Fibroblast of mammary gland (primary cell): ENCODE measurements at places on chromosomes 5 and 9.

GRCh38 chr5:180593446-180594206, 2.3 kb upstream of the SCGB3A1 start:
- no peak for DNase-seq

DNA sequence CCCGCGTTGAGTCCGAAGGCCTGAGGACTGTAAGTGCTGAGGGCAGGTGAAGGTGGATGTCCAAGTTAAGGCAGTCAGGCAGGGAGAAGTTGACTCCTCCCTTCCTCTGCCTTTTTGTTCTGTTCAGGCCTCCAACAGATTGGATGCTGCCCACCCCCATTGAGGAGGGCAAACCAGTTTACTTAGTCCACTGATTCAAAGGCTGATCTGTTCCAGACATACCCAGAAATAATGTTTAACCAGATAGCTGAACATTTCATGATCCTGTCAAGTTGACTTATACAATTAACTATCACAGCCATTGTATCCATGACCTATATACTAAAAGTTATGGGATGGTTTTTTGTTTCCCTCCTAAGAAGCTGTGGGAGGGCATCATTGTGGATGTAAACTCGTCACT, 8.3 kb upstream of the TEX48 start:
- DNase-seq, result no peak

GRCh38 chr5:33049842-33050241, 338.7 kb downstream of the NPR3 start:
- DNase-seq, result peak; percentile 89

DNA sequence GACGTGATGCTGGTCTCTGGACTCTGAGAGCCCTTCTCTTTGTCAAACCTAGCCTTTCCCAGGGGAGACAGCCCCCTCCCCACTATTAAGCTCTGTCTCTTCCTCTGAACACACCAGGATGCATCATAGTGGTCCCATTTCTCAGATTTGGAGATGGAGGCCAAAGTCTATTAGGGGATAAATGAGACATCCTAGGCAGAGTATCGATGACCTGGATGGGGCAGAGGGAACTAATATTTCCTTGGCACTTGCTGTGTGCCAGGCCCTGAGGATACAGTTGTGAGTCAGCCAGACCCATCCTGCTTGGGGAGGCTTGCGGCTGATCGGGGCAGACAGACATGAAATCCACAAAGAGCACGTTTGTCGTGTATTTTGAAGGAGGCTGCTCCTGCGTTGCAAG, 5.2 kb downstream of the DNM1 start:
- no peak for DNase-seq

- DNase-seq, result peak; percentile 92
Observed at GRCh38 chr5:42360056-42360455, 63.2 kb upstream of the GHR start.

- peak; percentile 64 for DNase-seq
Observed at GRCh38 chr5:150653145-150653761, 7.8 kb upstream of the MYOZ3 start.

DNA sequence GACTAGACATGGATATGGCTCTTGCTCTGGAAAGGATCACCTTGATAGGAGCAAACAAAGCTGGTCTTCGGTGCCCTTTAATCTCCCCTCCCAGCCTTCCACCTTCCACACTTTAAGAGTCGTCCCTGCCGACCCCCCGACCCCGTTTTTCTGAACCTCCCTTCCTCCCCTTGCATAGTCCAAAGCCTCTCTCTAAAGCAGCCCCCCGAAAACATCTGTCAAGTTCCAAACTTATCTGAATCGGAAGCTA, 423 bp upstream of the NUP214 start:
- no peak for DNase-seq

GRCh38 chr9:134316449-134317160, 9.7 kb upstream of the RXRA start:
- peak; percentile 57 for DNase-seq

DNA sequence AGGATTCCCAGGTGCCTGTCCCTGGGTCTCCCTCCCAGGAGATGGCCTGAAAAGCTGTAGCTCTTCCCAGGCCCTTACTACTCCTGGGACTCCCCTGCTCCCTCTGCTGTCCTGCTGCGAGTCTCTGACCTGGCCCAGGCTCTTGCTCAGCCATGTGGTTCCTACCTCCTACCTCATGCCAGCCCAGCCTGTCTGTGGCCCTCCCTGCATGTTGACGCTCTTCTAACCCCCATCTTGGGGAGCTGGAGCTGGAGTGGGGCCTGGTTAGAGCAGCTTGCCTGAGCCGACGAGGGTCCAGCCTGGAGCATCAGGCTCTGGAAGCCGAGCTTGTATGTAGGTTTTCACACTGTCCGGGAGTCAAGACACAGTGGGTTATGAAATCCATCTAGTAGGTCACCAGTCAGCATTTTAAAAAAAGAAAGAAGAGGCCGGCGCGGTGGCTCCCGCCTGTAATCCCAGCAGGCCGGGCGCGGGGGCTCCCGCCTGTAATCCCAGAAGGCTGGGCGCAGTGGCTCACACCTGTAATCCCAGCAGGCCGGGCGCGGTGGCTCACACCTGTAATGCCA, 244.4 kb downstream of the FANCC start:
- DNase-seq, result peak; percentile 35

DNA sequence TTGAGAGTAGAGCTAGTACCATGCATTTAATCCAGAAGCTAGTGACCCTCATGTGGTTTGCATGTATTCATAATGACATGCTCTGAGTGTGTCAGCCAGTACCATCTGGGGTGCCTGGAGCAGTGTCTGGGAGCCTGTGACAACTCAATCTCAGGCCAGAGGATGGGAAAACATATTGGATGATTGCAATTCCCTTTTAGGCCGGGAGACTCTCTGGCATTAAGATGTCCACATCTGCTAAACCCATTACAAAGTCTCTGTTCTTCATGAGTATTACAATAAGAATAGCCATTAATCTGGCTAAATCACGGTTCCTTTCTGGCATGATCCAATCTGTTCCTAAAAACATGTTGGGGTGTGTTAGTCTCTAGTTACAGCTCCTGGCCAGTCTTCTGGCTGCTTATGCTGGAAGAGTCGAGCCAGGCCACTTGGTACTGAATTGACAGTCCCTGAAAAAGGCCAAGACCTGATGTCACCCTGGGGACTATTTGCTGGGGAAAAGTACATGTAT, 475.7 kb downstream of the ENC1 start:
- peak; percentile 37 for DNase-seq

DNA sequence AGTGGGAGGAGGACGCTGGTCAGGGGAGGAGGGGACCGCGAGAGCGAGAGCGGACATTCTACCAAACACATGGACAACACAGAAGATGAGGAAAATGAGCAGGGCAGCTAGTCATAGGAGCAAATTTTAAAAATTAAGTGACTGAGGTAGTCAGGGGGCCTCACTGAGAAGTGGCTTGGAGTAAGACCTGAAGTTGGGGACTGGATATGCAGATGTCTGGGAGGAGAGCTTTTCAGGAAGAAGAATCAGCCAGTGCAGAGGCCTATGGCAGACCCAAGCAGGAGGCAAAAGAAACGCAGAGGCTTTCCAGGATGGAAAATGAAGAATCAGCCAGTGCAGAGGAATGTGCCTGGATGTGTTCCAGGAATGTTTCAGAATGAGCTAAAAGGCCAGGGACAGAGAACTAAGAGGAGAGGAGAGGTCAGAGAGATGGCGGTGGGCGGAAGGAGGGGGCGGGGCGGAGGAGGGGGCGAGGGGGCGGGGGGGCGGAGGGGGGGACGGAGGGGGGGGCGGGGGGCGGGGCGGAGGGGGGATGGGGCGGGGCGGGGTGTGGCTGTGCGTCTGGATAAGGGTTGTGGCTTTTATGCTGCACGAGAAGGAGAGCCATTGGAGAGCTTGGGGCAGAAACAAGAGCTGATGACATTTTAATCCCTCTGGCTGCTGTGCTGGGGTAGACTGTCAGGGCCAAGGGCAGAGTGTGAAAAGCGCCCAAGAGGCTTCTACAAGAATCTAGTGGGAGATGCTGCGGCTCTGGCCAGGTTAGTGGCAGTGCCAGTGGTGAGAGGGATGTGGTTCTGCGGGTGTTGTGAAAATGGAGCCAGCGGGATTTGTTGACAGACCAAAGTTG, 129.6 kb downstream of the KCNIP1 start:
- peak; percentile 85 for DNase-seq

DNA sequence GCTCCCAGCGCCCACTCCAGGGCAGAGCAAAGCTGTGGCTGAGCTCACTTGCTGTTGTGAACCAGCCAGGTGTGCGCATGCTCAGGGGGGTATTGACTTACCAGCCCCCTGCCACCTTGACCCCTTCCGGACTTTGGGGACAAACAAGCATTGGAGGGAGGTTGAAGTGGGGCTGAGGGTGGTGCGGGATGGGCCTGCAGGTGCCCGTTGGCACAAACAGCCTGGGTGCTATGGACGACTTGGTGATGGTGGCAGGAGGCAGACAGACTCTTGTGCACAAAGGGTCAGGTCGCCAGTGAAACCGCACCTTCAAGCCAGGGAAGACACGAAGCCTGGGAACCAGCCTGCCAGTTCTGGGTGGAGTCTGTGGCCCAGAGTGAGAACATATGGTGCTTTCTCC, 858.5 kb upstream of the PTPRD start:
- no peak for DNase-seq

- DNase-seq, result no peak
Observed at GRCh38 chr5:124132843-124133242, 613.6 kb downstream of the ZNF608 start.

- peak; percentile 93 for DNase-seq
Observed at GRCh38 chr9:16626577-16627130, 243.8 kb downstream of the BNC2 start.

DNA sequence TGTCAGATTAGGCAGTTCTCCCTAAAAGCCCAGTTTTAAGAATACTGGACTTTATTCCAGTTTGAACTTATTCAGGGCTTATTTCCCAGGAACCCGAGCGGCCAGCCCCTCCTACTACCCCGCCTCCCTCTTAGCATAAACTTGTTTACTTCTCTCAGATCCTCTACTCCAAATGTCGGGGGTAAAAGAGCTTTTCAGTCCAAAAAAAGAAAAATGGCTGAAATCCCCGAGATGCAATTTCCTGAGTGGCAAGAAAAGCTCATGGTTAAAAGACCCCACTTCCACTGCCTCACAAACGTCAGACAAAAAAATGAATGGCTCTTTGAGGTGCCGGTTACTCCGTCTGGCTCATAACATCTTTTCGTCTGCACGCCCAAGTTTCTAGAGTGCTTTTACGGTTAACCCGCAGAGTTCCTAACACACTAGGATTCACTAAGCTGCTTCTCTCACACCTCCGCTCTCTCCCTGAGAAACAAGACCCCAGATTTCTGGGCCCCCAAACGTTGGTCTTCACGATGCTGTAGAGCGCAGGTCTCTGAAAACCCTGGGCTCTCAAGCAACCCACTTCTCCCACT, 402 bp downstream of the BRD8 start:
- peak; percentile 37 for DNase-seq

DNA sequence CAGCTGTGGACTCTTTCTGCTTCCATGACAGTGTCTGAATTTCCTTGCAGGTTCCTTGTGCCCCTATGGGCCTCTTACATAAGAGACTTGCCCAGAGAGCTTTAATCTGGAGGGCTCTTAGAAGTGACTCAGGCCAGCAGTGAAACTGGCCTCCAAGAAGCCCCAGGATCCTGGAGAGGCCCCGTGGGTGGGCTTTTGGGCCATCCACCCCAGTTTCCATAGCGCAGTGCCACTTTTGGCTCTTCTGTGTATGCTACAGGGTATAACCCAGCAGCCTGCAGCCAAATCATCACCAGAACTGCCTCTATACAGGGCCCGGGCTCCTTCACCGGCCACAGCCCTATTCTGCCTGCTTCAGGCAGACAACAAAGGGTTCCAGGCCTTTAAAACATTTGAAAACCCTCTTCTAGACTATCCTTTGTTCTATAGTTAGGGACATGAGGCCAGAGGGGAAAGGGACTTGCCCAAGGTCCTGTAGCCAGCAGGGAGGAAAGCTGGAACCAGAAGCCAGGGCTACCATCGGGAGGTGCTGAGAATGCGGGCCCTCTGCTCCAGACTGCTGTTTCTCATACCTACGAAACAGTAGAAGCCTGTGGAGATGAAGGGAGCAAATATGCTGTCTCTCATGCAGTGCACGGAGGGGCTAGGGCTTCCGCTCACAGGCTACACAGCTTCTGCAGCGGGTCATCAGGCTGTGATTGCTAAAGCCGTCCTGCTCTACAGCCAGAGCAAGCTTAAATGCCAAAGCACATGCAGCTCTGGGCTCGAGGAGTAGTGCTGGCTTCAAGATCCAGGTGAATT, 18.0 kb downstream of the SH3PXD2B start:
- DNase-seq, result no peak

GRCh38 chr9:89480825-89481537, 16.9 kb downstream of the SEMA4D start:
- DNase-seq, result no peak

- DNase-seq, result peak; percentile 46
Observed at GRCh38 chr5:139651043-139651834, 3.1 kb downstream of the CXXC5 start.

DNA sequence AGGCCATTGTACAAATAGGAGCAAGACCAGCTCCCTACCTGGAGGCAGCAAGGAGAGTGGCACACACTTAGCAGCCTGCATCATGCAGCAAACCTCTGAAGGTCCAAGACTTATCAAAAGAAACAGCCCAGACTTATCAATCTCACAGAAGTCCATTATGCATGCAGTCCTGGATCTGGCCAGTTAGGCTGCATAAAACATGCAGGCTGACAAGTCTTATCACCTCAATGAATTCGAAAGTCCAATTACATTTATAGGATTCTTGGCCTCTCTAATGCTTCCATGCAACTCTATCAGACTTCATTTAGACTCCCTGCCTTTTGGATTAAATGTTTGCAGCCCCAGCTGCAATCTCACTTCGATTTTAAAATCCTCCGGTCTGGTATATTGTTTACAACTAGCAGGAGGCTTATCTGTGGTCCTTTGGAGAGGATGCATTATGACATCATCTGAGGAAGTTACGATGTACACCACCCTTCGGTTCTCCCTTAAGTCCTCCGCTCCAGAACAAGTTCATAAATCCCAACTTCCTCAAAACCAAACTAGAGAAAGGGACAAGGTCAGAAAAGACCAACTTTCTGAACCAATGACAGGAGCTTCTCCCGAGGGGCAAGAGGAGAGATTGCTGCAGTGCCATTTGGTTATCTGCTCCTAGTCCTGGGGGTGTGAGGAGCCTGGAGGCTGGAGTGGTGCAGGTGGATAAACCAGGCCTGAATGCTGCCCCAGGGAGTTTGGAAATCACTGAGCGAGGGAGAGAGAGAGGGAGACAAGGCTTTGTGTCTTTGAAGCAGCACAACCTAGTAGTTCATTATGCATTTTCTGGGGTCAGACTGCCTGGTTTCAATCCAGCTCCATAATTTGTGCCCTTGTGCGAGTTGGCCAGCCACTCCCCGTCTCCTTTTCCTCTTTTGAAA, 313.9 kb downstream of the TLE1 start:
- no peak for DNase-seq

- DNase-seq, result no peak
Observed at GRCh38 chr9:130956636-130957450, 17.8 kb upstream of the FIBCD1 start.

- DNase-seq, result peak; percentile 10
Observed at GRCh38 chr5:55855509-55855908, 4.4 kb downstream of the IL31RA start.

DNA sequence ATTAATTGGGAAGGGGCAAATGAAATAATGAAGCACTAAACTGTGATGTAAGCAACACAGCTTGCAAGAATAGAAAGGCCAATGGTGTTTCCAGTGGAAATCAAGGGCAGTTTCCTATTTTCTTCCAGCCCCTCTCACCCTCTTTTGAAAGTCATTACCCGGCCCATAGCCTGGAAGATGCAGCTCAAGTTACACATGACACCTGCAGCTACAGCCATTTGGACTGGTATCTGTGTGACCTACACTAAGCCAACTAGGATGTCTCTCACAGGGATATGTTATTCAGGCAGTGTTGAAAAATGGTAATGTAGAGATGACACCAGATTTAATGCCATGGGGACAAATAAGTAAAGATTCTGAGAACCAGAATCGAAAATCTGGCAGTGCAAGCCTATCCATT, 439.4 kb upstream of the ZNF462 start:
- DNase-seq, result no peak
